ENCODE measurements at places on chromosomes 16 and 17.

GRCh38 chr17:76076146-76076764, 1.7 kb downstream of the GALR2 start:
- DNase-seq = no peak

DNA sequence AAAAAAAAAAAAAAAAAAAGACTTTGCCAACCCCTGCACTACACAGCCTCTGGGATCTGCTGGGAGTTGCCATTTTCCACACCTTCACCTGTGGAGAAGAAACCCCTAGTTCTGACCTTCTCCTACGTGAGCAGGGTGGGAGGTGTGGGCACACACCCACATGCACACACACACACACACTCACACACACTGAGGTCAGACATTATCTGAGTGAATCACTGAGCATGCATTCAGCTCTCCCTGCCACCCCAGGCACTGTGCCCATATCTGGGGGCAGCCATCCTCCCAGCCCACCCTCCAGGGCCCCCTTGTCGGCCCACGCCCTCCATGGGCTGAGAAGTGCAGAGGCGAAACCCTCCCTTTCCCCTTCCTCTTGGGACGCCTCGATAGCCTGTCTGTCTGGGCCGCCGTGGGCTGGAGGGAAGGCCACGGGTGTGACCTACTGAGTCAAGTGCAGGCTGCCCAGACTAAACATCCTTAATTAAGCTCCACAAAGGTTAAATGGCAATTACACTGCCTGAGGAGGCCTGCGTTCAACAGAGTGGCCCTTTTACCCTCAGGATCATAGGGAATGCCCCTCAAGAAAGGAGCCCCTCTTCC, 143.8 kb downstream of the C16orf95 start:
- DNase-seq = no peak

GRCh38 chr16:23334457-23334853, 32.4 kb downstream of the SCNN1B start:
- no peak for DNase-seq

DNA sequence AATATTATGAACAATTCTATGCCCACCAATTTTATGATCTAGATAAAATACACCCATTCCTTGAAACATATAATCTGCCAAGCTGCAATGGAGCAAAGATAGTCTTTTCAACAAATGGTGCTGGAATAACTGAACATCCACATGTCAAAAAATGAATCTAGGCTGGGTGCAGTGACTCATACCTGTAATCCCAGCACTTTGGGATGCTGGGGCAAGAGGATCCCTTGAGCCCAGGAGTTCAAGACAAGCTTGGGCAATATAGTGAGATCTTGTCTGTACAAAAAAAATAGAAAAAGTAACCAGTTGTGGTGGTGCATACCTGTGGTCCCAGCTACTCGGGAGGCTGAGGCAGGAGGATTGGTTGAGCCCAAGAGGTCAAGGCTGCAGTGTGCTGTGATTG, 92.5 kb downstream of the N4BP1 start:
- DNase-seq = no peak

DNA sequence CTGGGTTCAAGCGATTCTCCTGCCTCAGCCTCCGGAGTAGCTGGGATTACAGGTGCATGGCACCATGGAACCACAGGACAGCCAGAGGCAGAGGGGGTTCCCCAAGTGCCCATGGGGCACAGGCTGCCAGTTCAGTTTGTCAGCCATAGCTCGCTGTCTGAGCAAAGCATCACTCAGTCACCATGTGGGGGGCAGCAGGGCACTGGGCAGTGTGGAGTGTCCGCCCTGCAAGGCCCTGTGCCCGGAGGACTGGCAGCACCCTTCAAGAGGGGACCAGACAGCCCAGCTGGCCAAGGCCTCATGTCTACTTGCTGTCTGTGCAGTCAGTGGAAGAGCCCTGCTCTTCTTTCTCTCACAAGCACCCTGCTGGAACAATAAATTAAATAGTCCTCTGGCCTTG, 6.4 kb downstream of the ALYREF start:
- DNase-seq = no peak

Measured in activated CD4-positive, alpha-beta T cell treated with anti-CD3 and anti-CD28 coated beads, Interleukin-2, amount 50 U/mL, for 16 hours (primary cell).